GM10248 (cell line): ENCODE measurements at places on chromosomes 5 and 9.

- no peak for DNase-seq
Observed at GRCh38 chr5:31485376-31486207, 46.3 kb downstream of the DROSHA start.

DNA sequence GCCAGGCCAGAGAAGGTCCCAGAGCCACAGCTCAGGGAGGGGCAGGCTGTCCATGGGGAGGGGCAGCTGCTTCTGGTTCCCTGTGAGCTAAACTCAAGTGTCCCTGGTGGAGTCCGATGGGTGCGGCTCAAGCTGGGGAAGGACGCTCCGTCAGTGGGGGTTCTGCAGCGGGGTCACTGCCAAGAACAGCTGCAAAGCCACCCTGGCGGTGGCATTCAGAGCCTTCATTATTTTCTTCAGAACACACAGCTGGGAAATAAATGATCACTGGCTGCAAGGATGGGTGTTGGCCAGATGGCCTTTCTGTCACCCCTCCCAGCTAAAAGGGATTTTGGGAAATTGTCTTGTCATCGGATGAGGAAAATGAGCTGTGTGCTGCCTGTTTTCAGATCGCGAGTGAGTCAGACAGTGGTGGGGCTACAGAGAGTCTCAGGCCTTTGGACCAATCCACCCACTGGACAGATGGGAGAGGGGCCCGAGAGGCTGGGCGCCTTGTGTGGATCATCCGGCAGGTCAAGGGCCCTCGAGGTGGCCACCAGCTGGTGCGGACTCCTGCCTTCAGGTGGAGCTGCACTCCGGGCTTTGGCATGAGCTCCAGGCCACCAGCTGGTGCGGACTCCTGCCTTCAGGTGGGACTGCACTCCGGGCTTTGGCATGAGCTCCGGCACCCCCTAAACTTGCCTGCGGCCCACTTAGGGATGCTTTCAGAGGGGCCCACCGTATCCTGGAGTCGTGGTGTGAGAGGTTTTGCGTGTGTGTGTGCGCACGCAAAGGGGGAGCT lies 17.9 kb upstream of the GFPT2 start:
- no peak for DNase-seq

DNA sequence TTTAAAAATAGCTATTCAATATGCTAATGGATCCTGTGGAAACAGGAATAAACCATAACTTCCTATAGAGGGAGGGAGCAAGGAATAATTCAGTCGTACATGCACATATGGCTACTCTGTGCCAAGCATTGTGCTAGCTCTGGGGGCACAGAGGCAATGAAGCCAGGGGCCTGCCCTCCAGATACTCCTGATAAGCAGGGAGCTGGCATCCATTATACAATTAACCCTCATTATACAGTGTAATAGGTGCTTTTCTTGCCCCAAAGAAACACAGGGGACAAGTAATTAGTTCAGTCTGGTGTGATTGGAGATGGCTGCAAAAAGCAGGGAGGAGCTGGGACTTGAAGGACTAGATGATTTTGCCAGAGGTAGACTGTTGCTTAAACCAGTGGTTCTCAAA lies 200.4 kb downstream of the SREK1 start:
- DNase-seq: no peak

DNA sequence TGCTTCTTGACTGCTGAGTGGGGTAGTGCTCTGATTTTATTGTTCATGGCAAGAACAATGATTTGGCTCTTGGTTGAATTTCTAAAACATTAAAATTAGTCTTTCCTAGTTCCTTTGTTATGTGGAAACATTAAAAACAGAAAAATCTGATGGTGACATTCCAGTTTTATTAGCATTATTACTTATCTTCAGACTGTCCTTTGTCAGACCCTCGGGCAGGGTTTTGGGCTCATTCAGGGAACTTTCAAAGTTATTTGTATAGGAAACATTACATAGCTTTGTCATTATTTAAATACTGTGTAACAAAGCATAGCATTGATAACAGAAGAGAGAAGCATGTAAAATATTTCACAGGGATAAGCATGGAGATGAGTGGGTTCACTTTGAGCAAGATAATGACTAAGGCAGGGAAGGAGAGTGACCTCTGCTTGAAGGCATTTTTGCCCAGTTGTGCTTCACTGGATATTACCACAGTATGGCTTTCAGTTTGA lies 119.9 kb downstream of the KDM4C start:
- DNase-seq: no peak

DNA sequence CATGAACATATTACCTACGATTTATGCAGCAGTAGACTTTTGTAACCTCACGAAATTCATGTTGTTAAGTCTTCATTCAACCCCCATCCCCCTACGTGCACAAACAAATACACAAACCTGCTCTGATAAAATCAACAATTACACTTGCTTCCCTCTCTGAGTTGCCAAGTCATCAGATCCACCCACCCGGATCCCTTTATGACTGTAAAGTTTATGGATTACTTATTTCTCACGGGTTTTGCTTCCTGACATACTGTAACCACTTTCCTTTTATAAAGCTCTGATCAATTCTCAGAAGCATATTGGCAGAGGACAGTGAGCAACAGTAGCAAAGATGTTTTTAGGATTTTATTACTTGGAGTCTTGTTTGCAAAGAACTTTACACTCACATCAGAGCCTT lies 70.5 kb downstream of the MLLT3 start:
- peak; percentile 13 for DNase-seq

GRCh38 chr9:14348123-14348372 lies 34.1 kb upstream of the NFIB start:
- DNase-seq: no peak

GRCh38 chr5:139395844-139396640 lies 1.1 kb upstream of the PROB1 start:
- DNase-seq: peak; percentile 29

GRCh38 chr9:137382444-137383080 lies 40.4 kb downstream of the EXD3 start:
- no peak for DNase-seq

DNA sequence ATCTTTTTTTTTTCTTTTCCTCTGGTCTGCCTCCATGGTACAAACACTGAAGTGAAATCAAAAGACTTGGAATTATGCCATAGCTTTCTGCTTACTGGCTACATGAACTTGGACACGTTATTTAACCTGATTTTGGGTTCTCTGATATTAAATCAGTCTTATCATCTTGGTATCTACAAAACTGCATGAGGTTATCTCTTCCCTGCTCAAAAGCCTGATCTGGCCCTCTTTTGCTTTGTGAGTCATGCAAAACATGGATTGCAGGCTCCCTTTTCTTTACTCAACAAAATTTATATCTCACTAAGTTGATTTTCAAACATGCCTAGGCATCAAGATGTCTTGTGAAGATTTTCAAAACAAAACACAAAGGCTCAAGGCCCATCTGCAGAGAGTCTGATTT lies 45.9 kb upstream of the FST start:
- no peak for DNase-seq

DNA sequence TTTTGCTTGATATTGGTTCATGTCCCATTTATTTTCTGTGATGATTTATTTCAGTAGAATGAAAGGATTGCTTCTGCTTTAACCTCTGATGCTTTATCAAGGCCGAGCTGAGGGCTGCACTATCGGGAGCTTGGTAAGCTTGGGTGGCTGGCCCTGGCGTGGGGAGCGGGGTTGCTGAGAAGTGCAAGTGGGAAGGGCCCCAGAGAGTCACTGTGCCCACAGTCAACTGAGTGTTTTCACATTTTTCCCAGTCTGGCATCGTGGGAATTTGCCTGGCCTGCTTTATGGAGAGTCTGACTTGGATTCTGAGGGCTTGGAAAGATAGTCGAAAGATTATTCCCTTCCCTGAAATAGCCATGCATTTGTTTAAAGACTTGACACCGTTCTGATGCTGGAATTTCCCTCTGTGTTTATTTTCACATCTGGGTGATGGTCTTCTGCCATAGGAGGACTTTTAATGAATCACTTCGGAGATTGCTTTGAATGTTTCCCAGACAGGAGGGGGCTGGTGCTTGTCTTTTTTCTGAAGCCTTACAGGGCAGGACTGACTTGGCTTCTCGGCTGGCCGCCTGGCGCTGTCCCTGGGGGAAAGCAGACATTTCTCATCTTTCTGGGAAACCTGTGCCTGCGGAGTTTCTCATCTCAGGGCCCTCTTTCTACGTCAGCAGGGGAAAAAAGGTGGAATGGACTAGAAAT lies 139.0 kb downstream of the BOD1 start:
- DNase-seq: no peak

- no peak for DNase-seq
Observed at GRCh38 chr5:1356873-1357787, 12.2 kb upstream of the CLPTM1L start.

GRCh38 chr5:164244-164643 lies 27.1 kb upstream of the LRRC14B start:
- DNase-seq: no peak

DNA sequence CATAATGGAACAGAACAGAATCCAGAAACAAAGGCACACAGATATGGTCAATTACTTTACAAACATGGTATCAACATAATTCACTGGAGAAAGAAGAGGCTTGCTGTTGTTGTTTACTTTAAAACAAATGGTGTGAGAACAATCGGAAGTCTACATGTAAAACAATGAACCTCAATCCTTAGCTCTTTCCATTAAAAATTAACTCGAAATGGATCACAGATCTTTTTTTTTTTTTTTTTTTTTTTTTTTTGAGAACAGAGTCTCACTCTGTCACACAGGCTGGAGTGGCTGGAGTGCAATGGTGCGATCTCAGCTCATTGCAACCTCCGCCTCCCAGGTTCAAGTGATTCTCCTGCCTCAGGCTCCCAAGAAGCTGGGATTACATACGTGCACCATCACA lies 9.8 kb downstream of the SEMA4D start:
- DNase-seq: no peak

- no peak for DNase-seq
Observed at GRCh38 chr9:85943757-85944430, 2.9 kb downstream of the NAA35 start.

DNA sequence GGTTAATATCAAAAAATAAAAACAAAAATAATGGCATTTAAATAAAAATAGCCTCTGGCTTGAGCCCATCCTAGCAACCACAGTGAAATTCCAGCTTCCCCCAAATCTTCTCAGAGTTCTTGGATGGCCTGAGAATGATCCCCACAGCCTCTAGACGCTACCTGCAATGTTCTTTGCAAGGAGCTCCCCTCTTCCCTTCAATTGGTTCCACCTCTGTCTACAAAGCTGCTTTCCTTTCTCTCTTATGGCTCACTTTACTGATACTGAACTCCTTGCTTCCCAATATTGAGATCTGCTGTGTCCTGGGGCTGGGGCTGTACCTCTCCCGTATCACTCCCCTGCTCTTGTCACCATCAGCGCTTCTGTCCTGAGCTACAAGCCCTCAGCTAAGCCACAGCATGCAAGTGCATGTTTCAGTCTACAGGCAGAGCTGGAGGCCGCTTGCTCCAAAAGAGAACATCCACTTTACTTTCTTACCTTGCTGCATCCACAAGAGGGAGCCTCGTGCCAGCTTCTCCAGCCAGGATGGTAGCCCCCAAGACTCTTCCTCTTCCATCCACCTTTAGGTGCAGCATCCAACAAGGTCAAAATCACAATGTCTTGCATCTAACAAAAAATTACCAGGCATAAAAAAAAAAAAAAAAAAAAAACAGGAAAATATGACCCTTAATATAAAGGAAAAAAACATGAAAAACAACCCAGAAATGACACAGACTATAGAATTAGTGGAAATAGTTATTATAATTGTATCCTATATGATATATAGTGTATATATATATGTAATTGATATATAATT lies 57.4 kb upstream of the PRSS3 start:
- DNase-seq: peak; percentile 41

DNA sequence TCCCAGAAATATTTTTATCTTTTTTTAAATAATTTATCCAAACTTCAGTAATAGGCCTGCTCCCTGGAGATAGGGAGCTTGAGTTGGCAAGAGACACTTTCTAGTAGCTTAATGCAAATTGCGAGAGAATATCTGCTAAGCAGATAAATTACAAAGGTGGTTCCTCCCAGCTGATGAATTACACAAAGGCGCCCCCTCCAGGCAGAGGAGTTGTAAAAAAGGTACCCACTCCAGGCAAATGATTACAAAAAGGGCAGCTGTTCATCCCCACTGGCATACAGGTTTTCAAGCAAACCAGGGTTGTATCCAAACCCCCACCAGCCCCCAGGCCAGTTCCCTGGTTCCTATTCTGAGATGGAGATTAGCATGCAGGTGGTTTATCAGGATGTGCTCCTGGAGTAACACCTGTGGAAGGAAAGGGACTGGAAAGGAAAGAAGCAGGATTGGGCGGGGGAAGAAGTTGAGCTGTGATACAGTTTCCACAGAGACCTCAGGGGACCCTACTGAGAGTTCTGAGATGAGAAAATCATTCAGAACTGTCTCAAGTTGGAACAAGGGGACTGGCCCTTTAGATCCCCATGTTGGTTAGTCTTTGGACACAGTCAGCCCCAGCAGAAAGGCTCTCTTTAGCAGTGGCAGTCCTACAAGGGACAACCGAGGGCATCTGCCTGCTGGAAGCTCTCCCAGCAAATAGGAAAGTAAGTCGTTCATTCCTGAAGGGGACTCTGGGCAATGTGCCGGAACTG lies 25.5 kb downstream of the ESM1 start:
- DNase-seq: no peak

GRCh38 chr5:175814691-175815090 lies 56.7 kb upstream of the CPLX2 start:
- no peak for DNase-seq

DNA sequence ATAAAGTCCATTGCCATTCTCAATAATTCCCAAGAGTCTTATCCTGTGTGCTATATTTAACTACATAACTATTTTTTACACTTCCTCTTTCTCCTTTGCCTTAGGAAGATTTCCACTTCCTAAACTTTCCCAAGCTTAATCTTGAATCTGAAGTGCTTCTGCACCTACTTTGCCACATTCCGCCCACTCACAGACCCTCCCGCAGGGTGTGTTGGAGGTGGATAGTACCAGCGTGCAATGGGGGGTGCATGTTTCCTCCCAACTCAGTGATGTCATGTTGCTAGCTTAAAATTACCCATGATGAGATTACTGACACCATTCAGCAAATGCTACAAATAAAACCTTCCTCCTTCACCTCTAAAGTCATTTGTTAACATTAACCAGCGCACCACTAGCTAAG lies 460.2 kb downstream of the NR2F1-AS1 start:
- DNase-seq: no peak

DNA sequence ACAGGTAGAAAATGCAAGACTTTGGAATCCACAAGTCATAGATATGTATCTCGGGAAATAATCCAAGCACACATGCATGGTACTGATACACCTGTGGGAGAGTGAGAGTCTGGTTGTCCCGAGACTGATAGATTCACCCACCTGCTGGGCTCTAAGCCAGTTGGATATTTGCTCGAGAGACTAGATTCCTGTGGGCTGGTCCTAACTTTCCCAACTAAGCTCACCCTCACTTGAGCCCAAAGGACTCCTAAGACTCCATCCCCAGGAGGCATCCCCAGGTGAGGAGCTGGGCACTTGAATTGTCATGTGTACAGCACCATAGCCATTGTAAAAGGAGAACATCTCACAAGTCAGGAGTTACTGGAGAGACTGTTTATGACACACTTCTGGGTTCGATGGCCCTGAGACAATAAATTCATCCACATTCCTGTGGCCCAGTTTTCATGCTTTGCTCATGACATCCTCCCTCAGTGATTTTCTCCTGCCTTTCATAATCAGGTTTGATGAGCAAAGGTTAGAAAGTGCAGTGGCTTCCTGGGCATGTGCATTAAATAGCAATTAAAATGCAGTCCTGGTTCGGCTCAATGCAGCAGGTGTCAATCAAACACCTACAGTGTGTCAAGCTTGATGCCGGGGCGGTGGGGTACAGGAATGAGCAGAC lies 18.1 kb downstream of the SLC1A1 start:
- DNase-seq: no peak
